ENCODE measurements at places on chromosomes 11 and 22.

- no peak for DNase-seq
These were observed 20.5 kb downstream of the EPS8L2 start for GRCh38 chr11:726278-727220.

DNA sequence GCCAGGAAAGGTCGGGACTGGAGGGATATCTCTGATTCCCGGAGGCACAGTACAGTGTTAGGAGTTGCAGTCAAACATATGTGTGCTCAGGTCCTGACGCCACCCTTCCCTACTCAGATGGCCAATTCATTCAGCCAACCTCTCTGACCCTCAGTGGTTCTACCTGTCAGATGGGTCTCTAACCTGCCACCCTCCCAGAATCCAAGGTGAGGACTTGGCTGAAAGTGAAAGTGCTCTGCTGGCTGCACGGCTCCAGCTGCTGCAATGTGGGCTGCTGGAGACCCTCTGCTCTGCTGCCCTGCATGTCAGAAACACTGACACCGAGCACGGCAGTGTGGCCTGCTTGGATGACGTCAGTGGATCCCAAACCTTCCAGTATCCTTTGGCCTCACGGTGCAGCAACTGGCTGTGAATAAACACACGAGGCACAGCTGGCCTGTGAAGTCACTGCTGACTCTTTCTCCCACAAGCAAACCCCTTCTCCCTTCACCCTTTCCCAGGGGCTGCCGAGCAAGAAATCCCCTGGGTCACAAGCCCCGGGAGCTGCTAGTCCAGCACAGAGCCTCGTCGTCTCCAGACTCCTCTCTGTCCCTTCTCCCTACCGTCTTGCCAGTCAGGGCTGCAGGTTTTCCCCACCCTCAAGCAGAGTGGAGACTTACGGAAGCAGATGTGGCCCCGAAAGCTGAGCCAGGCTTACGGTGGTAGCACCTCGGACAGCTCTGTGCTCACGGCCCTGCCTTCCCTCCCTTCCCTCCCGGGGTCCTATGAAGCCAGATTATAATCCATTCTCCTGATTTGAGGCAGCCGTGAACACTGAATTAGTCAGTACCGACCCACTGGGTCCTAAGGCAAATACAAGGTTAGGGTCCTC is 24.3 kb downstream of the KIAA0930 start:
- DNase-seq, result no peak

- no peak for DNase-seq
These were observed 68.6 kb downstream of the LDLRAD3 start for GRCh38 chr11:36012455-36012854.

- no peak for DNase-seq
These were observed 163.9 kb downstream of the ADAMTS15 start for GRCh38 chr11:130612291-130612851.

DNA sequence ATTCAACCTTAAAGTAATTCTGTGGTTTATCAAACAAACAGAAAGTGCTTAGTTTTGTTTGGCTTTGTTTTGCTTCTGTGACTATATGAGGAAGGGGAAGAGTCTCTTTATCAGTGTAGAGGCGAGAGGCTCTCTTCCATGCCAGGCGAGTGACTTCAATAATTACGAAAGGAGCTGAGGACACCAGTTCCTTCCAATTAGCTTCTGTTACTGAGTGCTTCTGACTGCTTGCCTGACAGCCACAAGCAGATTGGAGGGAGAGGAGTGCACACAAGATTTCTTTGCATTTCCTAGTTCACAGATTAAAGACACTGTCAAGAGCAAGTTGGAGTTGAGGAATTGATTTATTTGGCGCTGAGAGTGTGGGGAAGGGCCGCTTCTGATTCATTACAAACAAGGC is 1484.5 kb upstream of the TENM4 start:
- DNase-seq, result no peak

Measured in stimulated activated CD4-positive, alpha-beta T cell treated with anti-CD3 and anti-CD28 coated beads, TNF-alpha, amount 100 ng/mL, for 48 hours (primary cell).